ENCODE measurements at places on chromosomes 13 and 19.

DNA sequence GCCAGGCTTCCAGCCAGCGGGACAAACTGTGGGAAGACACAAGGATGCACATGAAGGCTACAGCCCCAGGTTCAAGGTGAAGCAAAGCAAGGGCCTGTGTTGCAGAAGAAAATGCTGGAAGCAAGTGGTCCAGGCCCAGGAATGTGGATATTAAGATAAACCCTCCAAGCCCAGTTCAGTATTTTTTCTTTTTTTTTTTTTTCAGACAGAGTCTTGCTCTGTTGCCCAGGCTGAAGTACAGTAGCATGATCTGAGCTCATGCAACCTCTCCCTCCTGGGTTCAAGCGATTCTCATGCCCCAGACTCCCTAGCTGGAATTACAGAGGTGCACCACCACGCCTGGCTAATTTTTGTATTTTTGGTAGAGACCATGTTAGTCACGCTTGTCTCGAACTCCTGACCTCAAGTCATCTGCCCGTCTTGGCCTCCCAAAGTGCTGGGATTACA is 4.4 kb downstream of the PRDX2 start:
- DNase-seq = no peak

- DNase-seq = no peak
Observed at GRCh38 chr13:30191491-30192100, 115.8 kb downstream of the KATNAL1 start.

DNA sequence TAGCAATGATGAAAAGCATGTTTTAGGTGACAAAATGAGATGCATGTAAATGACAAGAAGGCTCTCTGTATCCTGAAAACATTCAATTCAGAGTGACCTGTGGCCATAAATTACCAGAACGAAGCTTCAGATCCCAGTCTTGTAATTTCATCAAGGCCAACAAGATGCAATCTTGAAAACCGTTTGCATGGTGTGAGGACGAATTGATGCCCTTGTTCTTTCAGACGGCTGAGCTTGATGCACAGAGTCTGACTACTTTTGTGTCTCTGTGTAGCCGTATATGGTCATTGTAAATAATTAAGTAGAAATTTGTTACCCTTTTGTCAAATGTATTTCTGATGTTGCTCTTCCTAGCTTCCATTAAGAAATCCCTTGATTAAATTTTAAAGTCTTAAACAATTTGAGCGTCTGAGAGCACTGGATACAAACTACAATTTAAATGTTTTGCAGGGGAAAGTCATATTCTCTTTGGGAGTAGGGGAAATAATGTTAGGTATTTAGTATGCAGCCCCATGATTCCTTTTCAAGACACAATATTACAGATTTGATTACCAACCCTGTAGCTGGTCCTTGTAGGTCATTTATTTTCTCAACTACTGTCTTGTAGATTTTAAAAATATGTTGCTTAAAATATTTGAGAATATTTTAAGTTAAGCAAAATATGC is 125.8 kb upstream of the PCDH9 start:
- no peak for DNase-seq

DNA sequence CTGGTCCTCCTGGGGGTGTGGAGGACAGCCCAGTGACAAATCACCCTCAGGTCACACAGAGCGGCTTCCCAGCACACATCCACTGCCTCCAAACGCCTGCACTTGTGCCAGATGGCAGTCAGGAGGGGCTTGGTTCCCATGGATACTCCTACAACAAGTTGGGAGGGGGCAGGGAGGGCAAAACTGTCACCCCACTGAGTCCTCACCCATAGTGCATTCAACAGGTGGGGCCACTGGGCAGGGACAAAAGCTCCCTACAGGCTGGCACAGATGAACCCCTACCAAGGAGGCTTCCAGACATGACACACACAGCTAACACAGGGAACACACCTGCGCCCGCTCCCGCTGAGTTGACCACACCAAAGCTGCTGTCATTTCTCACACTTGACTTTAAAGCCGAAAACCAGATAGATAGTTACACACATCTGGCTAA is 120.5 kb downstream of the STK24 start:
- no peak for DNase-seq

DNA sequence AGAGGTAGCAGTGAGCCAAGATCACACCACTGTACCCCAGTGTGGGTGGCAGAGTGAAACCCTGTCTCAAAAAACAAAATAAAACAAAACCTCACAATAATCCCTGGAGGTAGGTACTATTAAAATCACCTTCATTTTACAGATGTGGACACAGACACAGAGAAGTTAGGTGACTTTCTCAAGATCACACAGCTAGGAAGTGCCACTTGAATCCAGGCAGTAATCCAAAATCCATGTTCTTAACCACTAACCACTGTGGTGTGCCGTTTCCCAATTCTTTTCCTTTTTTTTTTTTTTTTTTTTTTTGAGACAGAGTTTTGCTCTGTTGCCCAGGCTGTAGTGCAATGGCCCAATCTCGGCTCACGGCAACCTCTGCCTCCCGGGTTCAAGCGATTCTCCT is 9.0 kb downstream of the PPP1R14A start:
- DNase-seq = no peak

GRCh38 chr13:113403255-113404104 is 39.5 kb upstream of the GRTP1 start:
- DNase-seq = no peak

- no peak for DNase-seq
Observed at GRCh38 chr19:49761625-49762311, 1.3 kb downstream of the TSKS start.

DNA sequence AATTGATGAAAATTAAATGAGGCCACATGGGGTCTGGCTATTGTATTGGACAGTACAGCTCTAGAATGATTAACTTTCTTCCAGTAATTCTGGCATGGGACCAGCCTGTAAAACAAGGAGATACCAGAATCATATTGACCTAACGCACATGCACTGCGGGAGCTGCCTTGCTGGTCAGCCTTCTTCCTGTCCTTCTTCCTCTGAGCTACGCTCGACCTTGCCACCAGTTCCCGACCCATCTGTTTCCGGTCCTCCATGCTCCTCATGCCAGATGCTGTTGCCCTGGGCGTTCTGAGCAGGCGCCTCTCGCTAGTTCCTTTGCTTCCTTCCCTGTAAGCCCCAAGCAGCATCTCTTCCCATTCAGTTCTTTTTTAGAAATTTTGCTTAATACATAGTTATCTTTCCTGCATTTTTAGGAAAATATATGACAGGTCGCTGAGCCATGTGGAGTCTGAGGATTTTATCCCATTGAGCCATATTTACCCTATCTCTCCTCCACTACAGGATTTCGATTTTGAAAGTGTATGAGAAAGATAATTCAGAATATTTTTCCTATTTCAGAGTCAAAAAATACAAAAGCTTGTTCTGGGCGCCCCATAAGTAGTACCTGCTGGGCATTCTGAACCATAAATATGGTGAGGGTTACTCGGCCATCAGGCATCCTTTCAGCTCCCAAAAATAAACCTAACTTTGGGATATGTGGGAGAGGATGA is 38.6 kb downstream of the TNFRSF19 start:
- no peak for DNase-seq

GRCh38 chr13:109844396-109844795 is 58.0 kb upstream of the IRS2 start:
- DNase-seq = no peak

DNA sequence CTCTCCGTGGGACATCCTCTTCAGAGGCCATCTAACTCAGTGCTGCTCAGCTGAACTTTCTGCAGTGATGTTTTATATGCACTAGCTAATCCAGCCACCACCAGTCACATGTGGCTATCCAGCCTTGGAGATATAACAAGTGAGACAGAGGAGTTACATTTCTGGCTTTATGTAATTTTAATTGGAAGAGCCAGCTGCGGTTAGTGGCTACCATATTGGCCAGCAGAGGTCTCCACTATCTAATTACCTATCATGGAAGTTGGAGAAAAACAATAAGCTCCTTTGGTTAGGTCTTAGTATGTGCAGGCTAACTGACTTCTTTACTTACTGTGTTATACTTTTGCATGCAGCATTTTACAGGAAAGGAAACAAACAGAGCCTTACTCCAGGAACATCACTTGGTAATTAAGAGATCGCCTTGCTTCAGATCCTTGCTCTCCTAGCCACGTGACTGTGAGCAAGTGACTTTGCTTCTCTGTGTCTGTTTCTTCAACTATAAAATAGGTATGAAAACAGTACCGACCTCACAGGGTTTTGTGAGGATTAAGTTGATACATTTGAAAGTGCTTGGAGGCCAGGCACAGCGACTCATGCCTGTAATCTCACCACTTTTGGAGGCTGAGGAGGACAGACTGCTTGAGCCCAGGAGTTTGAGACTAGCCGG is 1.6 kb upstream of the KLK10 start:
- no peak for DNase-seq

- no peak for DNase-seq
Observed at GRCh38 chr19:40116075-40116474, 25.3 kb upstream of the ZNF780A start.

GRCh38 chr13:113560645-113561416 is 23.7 kb upstream of the TFDP1 start:
- no peak for DNase-seq

GRCh38 chr13:55577847-55578210 is 1562.9 kb upstream of the PRR20A start:
- DNase-seq = no peak

DNA sequence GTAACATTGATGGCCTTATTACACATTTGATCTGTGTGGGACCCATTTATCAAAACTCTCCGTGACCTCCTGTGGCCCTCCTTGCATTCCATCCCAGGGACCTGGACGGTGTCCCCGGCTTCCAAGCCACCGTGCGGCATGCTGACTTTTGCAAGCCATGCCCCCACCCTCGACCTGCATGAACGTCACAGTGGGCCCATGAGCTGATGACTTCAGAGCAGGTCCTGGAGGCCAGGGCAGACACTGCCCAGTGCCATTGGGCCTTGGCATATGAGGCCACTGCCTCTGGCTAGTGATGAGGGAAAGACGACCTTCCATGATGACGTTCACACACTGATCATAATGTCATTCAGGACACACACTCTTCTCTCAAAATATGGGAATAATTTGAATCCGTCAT is 62.8 kb downstream of the RAB20 start:
- no peak for DNase-seq

- no peak for DNase-seq
Observed at GRCh38 chr13:79989217-79989661, 351.7 kb downstream of the SPRY2 start.

DNA sequence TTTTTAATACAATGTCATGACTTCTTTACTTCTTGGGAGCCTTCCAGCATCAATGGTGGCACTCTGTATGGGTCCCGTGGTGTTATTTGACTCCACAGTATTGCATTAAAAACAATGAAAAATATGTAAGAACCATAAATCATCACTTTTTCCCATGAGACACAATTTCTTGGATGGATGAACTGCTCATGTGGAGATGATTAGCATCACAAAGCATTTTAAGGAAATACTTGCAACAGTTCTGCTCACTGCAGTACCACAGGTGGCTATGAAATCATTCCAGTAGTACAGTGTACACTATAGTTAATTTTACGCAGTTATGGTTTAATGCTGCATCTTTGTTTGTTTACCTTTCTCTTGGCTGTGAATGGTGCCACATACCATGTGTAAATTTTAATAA is 37.2 kb upstream of the C1QTNF9B start:
- DNase-seq = no peak

DNA sequence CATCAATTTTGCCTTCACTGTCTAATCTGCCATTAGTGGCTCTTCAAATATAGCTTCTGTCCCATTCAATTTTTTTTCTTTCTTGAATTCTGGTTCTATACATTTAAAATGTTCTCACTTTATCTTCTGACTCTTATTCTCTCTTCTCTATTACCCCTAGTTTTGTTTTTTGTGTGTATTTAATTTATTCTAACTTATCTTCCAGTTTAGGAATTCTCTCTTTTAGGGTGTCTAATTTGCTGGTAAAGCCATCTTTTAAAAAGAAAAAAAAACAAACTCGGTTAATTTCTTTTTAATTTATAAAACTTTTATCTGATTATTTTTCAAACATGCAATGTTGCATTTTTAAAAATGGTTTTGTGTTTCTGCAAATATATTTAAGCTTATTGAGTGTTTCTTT is 80.3 kb upstream of the OXGR1 start:
- DNase-seq = no peak

DNA sequence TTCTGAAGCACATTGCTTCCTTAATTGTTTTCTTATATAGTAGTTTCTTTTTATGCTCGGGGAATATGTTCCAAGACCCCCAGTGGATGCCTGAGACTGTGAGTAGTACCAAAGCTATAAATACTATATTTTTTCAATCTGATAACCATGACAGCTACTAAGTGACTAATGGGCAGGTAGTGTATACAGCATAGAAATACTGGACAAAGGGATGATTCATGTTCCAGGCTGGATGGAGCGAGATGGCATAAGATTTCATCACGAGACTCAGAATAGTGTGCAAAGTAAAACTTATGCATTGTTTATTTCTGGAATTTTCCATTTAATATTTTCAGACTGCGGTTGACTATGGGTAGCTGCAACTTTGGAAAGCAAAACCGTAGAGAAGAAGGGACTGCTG is 47.9 kb upstream of the OLFM4 start:
- no peak for DNase-seq

DNA sequence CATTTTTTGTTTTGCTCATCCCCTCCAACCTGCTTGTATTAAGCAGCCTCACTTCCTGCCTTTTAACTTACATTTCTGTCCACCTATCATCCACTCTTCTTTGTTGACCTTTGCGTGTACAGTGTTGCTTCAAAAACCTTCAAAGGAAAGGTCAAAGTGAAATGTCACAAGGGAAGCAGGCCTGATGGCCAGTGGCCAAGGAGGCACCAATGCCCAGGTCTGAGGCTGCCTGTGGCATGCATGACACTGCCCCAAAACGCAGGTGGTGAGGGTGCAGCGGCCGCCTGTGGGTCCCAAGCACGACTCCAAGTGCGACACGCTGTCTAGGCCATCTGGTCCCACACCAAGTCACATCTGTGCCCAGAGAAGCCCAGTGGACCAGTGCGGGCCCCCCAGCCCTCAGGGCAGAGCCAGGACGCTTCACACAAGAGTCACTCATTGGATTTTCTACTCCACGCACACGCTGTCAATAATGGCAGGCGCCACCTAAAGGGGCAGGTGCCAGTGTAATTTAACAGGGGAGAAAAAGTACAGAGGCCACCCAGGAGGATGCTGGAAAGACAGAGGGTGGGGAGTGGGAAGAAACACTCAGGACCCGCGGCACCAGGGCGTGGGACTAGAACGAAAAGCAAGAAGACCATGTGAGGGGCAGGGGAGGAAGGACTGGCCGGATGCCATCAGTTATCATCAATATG is 23.5 kb downstream of the SLC7A1 start:
- no peak for DNase-seq

GRCh38 chr13:41365631-41366030 is 54.6 kb downstream of the NAA16 start:
- DNase-seq = no peak

- no peak for DNase-seq
Observed at GRCh38 chr13:75368167-75368566, 113.8 kb downstream of the TBC1D4 start.

DNA sequence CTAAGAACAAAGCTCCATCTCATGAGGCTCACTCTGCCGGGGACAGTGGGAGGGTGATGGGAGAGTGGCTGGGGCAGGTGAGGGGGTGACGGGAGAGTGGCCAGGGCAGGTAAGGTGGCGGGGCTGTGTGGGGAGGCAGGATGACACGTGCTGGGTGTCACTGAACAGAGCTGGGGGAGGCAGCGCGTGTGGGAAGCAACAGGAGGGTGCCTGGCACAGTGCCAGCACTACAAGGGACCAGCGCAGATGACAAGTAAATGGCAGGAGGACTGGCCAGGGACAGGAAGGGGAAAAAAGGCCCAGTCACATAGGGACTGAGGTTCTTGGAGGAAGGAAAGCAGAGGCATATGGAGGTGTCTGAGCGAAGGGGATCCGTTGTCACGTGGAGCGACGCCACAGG is 129.9 kb downstream of the RNF17 start:
- DNase-seq = no peak

GRCh38 chr19:1259876-1260748 is 9.0 kb upstream of the CIRBP start:
- peak; percentile 51 for DNase-seq

Data from effector memory CD4-positive, alpha-beta T cell (primary cell).